ENCODE measurements at places on chromosomes 1 and 21.
A peak's percentile ranks its signal among the peaks of the same experiment; 100 is the strongest.

DNA sequence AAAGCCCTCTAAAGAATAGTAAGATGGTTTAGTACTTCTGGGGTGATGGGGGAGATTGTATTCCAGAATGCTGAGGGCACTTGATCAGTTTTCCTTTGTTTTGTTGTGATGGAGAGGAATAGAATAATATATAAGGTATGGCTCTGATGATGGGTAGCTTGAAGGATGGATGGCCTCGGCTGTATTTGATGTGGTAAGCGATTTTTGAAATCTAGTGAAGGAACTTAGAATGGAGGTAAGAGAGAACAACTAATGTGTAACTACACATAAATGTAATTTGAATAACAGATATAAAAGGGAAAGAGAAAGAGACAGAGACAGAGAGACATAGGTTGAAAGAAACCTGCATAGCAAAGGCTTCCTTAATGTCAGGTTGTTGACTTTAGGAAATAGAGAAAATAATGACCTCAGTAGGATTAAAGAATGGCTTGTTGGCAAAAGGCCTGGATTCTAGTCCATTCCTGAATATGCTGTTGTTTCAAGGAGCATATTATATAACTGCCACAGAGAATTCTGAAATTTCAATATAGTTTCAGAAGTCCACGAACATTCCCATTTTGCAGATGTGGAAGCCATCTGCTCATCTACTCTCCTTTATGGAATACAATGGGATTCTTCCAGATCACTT is 58.7 kb downstream of the NIBAN1 start:
- DNase-seq = no peak

GRCh38 chr21:40684726-40685125 is 162.2 kb downstream of the DSCAM start:
- no peak for DNase-seq

DNA sequence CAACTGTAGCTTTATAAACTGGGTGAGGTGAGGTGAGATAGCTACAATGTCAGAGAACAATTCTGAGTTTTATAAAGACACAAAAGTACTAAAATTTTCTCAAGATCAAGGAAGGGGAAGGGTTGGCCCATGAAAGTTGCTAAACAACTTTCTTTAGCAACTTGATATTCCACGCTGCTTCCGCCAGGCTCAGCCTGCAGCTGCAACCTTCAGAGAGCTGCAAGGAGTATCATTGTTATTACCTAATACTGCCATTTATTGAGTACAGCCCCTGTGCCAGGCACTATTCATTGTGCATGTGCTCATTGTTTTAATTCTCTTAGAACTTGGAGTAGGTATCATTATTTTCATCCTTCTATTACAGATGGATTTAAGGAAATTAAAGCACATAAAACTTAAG is 34.1 kb upstream of the SUCO start:
- DNase-seq = no peak

DNA sequence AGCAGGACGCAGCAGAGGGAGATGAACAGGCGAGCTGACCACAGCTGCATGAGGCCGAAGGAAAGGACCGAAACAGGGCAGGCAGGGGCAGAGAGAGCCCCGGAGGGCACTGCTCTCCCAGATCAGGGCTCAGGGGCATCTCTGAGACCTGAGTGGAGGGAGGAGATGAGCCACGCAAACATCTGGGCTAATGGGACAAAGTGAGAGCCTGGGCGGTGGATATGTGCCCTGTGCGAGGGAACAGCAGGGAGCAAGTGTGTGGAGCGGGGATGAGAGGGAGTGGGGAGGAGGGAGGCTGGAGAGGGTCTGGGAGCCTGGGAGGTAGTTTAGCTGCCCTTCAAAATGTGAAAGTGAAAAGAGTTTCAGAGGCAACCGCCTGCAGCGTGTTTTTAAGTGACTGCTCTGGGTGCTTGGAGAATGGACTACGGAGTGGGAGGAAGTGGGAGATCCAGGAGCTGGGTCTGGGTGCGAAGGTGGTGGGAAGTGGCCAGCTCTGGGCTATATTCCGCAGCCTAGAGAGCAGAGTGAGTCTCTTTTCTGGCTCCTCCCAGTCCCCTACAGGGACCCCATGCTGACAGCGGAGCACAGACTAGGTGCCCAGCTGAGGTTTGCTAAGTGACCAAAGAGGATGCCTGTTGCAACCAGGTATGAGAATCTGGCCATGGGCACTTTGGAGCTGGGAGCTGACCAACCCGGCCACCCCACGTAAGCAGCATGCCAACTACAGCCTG is 114.6 kb upstream of the IFFO2 start:
- no peak for DNase-seq

DNA sequence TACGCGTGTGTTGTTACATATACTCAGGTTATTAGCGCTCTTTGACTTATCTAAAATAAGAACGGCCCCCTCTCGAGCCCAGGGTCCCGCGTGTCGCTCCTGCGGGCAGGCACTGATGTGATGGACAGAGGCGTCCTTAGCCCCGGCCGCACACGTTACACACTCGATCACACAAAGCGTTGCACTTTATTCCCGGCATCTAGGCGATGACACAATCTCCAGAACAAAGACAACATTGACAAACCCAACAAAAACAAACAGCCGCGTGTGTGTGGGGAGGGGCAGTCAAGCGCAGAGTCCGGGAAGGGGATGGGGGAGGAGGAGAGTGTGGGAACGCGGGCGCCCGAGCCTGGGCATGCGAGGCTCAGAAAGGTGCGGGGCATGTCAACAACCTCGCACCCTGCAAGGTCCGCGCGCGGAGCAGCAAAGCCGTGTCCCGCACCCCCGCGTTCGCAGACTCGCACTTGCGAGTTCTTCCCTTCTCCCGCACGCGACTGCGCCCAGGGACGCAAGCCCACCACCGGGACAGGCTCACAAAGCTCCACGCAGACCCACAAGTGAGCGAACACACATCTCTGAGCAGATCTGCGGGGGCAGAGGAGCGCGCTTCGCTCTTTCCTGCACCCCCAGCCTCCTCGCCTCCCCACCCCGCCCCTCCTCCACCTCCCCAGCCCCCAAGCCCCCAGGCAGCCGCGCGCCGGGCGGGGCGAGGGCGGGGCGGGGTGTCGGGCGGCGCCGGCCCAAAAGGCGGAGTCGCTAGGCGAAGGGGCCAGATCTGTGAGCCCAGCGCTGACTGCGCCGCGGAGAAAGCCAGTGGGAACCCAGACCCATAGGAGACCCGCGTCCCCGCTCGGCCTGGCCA is at the start of gene EFNA1:
Gene EFNA1 (plus strand): TSS at position 772 of the 862 bp plus-strand sequence. CDS start 102 bp downstream, outside the sequence.
- peak; percentile 76 for DNase-seq

DNA sequence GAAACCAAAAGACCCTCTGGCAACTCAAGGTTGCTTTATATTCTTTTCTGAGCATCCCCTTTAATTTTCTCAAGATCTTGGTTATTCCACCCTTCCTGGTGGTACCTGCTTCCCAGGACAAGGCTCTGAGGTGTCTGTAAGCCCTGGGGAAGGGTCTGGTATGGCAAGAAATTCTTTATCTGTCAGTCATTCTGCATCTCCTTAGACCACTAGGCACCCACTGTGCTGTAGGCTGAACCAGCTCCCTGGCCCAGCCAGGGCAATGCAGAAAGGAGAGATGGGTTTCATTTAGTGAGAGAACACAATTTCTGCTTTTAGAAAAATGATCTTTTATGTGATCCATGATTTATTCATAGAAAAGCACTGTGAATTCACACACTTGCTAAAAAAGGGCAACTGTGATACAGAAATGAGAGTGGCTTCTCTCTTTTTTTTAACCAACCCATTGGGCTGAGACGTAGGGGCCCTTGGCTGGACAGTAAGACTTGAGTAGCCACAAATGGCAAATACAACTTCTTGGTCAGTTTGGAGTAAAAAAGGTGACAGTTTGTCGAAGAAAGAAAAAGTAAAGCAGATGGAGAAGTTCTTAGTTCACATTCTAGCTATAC is 4.1 kb downstream of the UROD start:
- no peak for DNase-seq

DNA sequence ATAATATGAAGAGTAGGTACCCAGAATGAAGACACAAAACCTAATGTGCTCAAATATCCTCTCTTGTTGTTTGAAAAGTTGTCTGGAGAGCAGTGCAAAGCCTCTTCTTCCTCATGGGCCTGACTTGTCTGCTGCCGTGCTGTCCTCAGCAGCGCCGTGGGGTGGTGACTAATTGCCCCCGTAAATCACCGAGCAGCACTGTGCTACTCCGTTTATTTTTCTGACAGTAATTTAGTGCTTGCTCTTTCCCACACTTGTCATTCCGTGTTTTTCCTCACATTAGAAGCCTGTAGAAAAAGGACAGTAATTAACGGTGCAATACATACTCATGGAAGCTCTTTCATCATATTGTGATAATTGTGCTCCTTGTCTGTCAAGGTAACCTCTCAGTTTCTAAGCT is 114.8 kb upstream of the BARHL2 start:
- no peak for DNase-seq

GRCh38 chr1:77100875-77101274 is 118.4 kb downstream of the PIGK start:
- no peak for DNase-seq

- DNase-seq = no peak
Measured at GRCh38 chr21:22561946-22562345, 1563.7 kb downstream of the NCAM2 start.

DNA sequence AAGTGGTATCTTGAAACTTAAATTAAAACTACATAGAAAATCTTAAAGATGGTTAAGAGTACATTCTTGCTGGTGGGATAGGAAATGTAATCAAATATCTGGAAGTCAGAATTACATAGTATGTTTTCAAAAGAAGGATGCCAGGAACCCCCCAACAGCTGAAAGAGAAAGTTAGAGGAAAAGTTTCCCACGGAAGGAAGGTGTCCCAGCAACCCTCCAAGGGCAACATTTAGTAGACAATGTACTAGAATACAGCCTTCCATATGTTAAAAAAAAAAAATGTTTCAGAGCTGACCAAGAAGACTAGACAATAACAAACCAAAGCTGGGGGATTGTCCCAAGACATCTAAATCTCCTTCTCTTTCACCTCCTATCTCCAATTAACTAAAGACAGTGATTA is 2.2 kb downstream of the DEDD start:
- no peak for DNase-seq

DNA sequence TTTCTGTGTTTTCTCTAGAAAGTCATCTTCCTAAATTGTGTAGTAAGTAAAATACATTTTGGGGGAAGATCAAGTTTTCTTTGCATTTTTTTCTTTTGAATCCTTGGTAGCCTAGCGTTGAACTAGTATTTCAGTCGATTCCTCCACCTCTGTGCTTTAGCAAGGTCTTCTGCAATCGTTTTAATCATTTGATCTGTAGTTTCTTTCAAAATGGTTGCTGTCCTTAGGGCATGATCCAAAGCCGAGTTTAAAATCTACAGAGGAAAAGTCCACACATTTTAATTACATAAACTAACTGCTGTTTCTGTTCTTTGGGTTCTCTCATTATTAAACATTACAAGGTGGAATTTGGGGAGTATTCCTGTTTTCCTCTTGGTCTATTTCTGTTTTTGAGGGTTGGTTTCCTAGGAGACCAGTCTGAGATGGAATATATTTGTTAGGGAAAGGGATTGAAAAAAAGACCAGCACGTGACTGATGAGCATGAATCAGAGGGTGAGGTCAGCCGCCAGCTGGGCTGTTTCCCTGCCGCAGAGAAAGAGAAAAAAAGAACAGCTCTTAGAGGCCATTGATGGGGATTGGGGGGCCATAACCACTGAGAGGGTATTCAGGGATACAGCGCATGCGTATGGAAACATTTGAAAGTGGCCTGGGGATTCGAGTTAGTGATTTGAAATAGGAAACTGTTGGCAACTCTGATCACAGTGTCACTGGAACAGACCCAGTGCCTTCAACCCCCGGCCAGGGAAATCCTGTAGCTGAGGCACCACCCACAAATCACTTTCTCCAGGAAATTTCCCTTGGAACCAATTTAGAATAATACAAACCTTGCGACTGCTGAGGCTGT is 40.6 kb downstream of the AKNAD1 start:
- peak; percentile 98 for DNase-seq

DNA sequence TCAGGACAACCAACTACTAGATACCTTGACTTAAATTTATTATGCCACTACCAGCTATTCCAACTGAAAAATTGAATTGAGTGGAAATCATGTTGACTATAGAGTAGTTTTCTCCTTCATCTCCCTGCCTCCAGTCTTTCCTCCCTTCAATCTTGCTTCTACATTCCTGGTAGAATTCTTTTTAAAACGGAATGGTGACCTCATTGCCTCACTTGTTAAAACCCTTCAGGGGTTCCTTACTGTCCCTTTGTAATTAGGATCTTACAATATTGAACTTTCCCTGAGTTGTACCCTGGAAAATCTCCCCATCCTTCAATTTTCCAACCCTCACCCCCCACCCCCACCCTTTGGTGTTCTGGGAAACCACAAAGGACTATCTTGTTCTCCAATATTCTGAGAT is 82.8 kb upstream of the ZNF326 start:
- DNase-seq = no peak

DNA sequence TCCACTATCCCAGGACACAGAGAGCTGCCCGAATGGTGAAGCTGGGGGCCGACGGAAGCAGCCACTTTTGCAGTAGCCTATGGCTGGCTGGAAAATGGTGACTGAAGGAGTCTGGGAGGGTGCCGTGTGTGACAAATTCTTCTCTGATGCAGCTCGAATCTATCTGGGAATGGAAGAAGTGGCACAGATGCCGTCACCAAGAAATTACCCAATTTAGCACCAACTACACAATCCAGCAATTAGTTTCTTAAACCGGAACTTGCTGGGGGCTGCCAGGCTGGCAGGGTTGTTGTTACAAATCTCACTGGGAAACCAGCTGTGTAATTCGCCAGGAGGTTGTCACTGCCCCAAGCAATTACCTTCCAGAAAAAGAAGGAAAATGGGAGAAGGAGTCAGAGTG is 18.0 kb downstream of the DLGAP3 start:
- no peak for DNase-seq

- no peak for DNase-seq
Measured at GRCh38 chr1:97947695-97948094, 26.9 kb upstream of the DPYD start.

DNA sequence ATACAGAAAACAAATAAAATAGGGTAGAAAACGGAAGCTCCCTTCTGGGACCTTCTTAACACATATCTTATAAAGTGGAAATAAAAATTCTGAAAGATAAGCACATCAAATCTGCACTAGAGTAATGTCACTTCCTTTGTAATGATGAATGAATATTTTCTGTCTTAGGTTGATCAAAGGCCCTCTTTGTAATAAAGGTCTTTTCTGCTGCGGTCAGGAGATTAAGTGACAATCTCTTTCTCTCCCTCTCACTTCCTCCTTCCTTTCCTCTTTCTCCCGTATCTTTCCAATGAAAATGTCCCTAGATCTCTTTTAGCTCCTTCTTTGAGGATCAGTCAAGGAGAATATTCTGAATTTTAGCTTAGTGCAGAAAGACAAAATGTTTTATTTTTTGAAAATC is 33.8 kb downstream of the TMCO1 start:
- DNase-seq = no peak

All from mesenchymal stem cell (in vitro differentiated cells and primary cell).